Head of caudate nucleus (tissue), 42 donors: ENCODE measurements at places on chromosomes 6 and 20.

DNA sequence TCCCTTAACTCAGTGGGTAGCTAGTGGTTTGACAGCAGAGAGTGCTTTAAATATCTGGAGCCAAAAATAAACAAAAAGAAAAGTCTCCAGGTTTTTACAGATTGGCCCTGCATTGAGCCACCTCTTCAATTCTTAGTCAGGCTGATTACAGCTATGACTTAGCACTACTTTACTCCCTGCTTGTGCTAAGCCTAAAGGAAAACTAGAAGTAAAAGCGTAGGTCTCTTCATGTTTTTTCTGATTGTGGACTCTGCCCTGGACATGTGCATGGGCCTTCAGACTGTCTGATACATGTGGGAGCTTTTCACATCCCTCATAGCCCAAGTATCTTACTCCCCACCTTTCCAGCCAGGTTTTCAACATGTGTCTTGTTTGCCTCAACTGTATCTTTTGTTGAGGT lies 33.3 kb downstream of the KPNA5 start:
- no peak for DNase-seq

DNA sequence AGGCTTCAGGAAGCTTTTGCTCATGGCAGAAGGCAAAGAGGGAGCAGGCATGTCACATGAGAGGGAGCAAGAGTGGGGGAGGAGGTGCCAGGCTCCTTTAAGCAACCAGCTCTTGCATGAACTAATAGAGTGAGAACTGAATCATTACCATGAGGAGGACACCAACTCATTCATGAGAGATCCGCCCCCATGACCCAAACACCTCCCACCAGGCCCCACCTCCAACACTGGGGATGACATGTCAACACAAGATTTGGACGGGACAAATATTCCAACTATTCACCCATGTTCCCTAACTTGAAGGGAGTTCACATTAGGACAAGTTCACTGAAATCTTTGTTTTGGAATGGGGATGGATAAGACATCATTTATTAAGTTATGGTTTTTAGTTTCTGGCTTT lies 155.2 kb upstream of the ESR1 start:
- DNase-seq, result no peak

- DNase-seq, result no peak
These were observed 72.3 kb downstream of the RAMACL start for GRCh38 chr6:166514196-166514595.

- no peak for DNase-seq
These were observed 92.2 kb upstream of the TENT5A start for GRCh38 chr6:81844686-81845085.

DNA sequence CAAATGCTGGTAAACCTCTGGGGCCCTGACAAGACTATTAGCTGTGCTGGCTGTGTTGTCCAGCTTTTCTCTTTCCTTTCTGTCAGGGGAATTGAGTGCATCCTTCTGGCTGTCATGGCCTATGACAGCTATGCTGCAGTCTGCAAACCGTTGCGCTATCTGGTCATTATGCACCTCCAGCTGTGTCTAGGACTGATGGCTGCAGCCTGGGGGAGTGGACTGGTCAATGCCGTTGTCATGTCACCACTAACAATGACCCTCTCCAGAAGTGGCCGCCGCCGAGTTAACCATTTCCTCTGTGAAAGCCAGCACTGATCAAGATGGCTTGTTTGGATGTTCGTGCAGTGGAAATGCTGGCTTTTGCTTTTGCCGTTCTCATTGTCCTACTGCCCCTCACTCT lies 20.3 kb downstream of the OR2B6 start:
- DNase-seq, result no peak
